ENCODE measurements at places on chromosomes 5 and 9. TPM values are rescaled to one million over a fixed set of nuclear protein-coding genes. Genes with fewer than 3 reads are reported as not detected.

GRCh38 chr5:84113246-84114105, 271.2 kb downstream of the EDIL3 start:
- DNase-seq, result no peak

GRCh38 chr9:124477211-124477647, 27.0 kb downstream of the ADGRD2 start:
- no peak for DNase-seq

DNA sequence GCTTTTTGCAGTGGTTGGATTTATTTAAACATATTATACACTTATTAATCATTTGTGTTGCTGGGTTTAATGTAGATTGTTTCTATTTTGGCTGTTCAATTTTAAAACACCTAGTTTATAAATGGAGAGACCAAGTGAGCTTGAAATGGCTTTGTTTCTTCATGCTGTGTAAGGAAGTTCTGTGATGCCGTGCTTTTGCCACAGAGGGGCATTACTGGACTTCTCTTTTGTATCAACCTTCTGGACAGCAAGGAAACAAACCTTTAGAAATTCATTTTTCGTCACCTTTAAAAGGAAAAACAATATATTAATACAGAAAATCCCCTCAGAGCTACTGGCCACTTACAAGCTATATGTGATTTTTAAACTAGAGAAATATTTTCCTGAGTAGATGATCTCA, 81.9 kb downstream of the DMRTA1 start:
- no peak for DNase-seq

Gene NUTM2F
- not detected for total RNA-seq

- DNase-seq, result no peak
Measured at GRCh38 chr5:169440107-169440705, 139.3 kb upstream of the SLIT3 start.

Gene IFNA13
- total RNA-seq, result not detected

Gene SNCAIP
- total RNA-seq, result not detected

DNA sequence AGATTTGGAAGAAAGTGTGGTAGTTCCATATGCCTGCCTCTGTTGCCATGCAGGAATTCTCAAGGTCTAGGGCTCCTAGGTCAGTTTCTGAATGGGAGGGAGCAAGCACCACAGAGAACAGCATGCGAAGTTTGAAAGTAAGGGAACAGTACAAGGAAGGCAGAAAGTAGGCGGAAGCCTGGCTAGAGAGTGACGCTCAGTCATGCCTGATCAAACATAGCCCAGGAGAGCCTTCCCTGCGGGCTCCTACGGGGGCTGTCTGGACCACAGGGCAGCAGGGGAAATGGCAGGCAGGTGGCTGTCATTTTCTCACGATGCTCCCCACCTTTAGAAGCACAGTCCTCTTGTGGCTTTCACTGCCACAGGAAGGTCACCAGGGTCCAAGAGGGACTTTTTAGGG, 12.8 kb upstream of the STC2 start:
- no peak for DNase-seq

DNA sequence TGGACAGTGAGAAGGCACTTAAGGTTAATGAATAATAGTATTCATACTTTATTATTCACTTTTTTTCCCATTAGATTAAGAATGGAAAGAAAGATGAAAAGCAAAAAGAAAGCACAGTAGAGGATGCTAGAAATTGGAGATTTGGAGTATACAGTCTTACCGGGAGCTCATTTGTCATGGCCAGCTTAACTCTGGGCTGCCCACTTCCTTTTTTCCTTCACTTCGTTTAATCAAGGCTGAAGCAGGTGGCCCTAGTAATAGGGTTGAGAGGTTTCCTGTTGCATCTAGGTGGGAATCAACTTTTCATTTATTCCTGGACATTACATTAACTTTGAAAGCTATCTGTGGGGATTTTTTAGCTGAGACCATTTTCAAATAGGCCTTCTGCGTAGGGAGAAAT, 57.0 kb upstream of the MEGF10 start:
- no peak for DNase-seq

Gene SMC2
- 53.0 TPM for total RNA-seq

DNA sequence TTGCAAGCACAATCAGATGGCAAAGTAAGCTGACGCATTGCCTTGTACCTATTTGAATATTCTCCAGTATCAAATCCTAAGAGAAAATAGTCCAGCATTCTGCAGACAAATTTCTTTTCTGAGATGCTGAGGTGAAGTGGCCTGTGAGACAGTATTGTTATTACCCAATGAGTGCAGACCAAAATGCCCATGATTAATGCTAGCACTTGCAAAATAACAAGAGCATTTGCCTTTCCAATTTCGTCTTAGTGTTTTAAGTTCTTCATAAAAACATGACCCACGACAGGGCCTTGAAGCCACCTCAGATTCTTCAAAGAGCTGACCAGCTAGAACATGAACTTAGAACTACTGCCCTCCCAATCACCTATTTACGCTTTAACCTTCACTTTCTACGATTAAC, 2.6 kb upstream of the IQGAP2 start:
- DNase-seq, result no peak

DNA sequence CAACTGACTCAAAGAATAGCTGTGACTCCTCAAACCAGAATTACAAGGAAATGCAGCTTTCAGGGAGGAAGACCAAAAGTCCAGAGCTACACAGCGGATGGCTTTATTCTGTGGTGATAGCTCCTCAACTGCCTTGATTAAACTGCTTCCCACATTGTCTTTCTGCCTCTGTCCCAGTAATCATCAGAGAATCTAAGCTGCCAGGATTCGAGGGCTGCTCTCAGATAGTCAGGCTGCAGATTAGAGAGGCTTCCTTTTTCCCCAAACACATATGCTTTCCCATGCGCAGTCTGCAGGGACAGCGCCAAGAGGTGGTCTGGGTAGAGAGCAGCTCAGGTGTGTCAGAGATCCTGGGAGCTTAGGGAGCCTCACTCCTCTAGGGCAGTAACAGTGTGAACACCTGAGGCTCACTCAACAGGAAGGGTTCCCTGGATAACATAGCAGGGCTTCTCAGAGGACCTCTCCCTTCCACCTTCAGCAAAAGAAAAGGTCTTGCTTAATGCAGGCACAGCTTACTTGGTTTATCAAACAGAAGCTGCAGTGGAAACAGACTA, 439.9 kb upstream of the TLE4 start:
- no peak for DNase-seq

Gene POLE3
- 88.2 TPM for total RNA-seq

Measured in CD8-positive, alpha-beta memory T cell (primary cell).